ENCODE measurements at places on chromosomes 4 and X. TPM values are rescaled to one million over a fixed set of nuclear protein-coding genes. Genes with fewer than 3 reads are reported as not detected.

DNA sequence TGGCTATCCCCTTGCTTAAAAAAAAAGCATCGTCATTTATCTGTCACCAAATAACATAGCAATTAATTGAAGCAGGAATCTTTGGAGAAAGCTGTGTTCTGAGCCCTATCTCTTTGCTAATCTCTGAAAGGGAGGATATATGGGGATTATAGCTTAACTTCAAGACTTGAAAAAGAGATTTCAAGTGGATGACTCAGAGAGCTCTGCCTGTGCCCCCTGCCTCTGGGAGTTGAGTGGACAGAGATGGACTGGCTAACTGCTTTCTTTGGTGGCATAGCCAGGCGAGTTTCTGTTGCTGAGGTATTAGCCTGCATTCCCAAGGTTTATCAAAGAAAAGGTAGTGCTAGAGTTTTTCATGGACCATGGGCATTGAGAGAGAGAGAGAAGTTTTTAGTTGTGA, 91.6 kb downstream of the DDIT4L start:
- no peak for DNase-seq

GRCh38 chr4:22969287-22969896, 276.7 kb downstream of the GBA3 start:
- DNase-seq = no peak

The FAM9C gene
- total RNA-seq = not detected

DNA sequence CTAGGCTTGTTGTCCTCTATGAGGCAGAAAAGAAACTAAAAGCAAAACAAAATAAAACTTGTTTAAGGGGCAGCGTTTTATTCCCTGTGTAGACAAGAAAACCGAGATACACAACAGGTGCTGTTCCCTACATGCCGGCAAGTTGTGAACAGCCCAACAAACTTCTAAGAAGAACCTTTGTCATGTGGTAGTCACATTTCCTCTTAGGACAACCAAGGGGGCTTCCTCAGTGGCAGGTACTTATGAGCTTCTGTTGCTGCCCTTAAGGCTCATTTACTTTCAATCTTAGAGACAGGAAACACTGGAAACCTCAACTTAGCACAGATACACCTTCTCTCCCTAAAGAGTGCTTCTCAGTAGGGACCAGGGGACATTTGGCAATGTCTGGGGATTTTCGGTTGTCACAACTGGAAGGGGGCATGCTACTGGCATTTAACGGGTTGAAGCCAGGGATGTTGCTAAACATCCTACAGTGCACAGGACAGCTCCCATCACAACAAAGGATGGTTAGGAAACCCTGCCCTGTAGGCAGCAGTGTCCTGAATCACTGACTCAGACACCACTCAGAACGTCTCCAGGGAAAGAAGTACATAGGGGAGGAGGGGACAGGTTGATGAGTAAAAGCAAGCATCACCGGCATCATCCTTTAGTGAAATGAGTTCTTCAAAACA, 111.0 kb downstream of the ASB9 start:
- no peak for DNase-seq

DNA sequence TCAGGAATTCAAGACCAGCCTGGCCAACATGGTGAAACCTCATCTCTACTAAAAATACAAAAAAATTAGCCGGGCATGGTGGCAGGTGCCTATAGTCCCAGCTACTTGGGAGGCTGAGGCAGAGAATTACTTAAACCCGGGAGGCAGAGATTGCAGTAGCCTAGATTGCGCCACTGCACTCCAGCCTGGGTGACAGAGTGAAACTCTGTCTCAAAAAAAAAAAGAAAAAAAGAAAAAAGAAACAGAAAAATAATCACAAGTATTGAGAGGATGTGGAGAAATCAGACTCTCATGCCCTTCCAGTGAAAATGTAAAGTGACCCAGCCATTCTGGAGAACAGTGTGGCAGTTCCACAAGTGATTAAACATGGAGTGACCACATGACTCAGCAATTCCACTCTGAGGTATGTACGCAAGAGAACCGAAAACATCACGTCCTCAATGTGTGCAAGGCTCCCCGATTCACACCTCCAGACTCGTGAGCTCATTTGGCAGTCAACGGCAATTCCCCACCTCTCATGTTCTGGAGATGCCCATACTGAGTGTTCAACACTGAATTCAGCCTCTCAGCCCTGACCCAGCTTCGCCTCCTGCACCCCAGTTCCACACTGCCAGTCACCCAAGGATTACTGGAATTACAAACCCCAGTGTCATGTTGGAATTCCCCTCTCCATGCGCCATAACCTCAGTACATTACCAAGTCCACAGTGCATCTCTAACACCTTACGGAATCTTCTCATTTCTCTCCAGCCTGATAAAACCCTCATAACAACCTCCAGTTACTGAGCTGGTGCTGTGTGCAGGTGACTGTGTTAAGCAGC, 21.1 kb downstream of the ACOX3 start:
- DNase-seq = no peak
